ENCODE measurements at places on chromosomes 6 and 20. TPM values are rescaled to one million over a fixed set of nuclear protein-coding genes. Genes with fewer than 3 reads are reported as not detected.
A peak's percentile ranks its signal among the peaks of the same experiment; 100 is the strongest.

C6orf52 gene
- 3.0 TPM for total RNA-seq

LINC00237 gene
- total RNA-seq = not detected

MMP24 gene
- not detected for total RNA-seq

TBXT gene
- total RNA-seq = not detected

PRL gene
- total RNA-seq = 20.3 TPM

LHFPL5 gene
- total RNA-seq = not detected

PKIB gene
- total RNA-seq = 0.19 TPM

SAMD3 gene
- total RNA-seq = 0.43 TPM

CFAP206 gene
- not detected for total RNA-seq

APOBEC2 gene
- total RNA-seq = not detected

TMEM74B gene
- not detected for total RNA-seq

RGS17 gene
- not detected for total RNA-seq

DNA sequence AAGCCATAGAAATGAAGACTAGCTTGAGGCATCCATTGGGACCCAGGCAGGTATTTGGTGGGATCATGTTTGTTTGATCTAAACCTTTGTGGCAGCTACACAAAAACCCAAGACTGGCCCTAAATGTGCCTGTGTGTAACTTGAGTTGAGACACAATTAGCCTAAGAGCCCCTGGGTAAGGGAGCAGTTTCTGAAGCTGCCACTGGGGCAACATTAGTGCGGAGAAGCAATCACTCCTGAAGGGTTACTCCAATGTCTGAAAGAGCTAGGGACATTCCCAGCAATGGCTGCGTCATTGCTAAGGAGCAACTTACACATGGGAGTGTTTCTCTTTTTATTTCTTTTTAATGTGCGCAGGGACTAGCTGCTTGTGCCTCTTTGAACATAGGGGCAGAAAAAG is 67.9 kb upstream of the EEF1E1 start:
- DNase-seq = no peak

GRCh38 chr20:2655331-2656116 is 3.1 kb downstream of the NOP56 start:
- no peak for DNase-seq

GRCh38 chr6:166744223-166745134 is 117.4 kb upstream of the RPS6KA2 start:
- no peak for DNase-seq

DNA sequence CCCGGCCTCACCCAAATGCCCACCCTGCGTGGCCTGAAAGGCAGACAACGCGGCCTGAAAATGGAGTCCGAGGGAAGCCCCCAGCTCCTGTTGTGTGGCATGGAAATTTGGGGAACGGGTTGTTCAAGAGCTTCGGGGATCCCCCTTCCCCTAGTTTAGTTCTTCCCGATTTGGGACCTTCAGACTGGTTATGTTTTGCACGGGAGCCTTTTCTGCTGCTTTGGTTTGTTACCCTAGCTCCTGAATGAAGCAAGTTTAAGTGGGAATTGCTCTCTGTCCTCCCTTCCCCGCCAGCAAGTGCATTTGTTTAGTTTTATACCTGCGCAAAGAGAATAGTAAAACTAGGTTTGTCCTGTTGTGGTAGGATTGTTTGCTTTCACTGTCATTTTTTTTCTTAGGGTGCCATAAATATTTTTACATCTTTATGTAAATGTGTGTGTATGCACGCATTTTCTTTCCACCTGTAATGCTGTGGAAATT is 604 bp downstream of the SH3BGRL2 start:
- no peak for DNase-seq

DNA sequence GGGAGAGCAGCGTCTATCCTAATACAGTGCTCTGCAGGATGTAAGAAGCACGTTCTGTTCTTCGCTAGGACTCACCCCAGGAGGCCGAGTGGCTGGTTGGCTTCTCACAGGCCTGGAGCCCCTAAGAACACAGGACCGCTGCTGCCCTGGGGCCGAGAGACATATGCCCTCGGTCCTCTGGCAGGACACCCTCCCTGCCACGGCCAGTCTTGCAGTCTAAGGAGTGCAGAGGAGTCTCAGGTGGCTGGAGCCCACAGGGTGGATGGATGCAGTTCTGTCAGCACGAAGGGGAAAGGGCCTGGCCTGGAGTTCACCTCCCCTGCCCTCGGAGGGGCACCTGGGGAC is 96.5 kb downstream of the SMOC2 start:
- DNase-seq = no peak

GRCh38 chr20:44884907-44885391 is 556 bp upstream of the YWHAB start:
- DNase-seq = no peak

DNA sequence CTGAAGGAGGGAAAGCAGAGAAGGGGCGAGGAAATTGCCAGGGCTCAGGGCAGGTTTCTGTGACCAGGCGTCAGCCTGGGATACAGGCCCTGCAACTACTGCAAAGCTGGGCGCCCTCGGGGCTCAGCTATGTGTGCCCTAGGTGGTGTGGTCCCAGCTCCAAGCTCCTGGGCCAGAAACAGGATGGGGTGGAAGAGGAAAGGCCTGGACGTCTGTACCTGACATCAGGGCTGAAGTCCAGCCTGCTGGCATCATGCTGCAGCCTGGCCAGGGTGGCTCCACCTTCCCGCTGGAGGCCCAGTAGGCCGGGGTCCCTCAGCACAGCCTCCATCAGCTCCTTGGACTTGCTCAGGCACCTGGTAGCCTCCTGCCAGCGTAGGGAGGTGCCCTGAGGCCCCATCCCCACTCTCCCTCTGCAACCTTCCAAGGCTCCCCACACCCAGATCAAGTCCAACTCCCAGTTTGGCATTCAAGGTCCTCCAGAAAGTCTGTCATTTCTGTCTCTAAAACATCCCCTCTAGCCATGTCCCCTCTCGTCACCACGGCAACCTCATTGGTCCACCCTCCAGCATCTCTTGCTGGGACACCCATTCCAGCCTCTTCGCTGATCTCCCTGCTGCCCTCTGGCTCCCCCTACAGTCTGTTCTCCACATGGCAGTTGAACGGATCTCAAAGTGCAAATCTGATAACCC is 38.2 kb downstream of the KIAA1755 start:
- no peak for DNase-seq

GRCh38 chr6:112626468-112627082 is 279.4 kb downstream of the RFPL4B start:
- no peak for DNase-seq

DNA sequence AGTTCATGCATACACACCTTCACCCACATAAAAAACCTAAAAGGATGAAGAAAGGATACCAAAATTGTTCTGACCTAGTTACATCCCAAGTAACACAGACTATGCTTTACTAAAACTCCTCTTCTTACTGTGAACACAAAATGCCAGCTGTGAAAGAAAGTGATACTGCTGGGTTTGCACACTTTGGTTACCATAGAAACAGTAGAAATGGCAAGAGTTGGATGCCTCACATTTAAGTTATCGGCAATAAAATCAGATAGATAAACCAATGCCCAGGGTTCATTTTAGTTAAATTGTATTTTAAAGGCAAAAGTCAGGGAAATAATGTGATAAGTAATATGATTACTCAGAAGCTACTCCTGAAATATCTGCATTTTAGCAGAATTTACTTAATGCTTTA is 161.9 kb downstream of the CDK19 start:
- no peak for DNase-seq

GRCh38 chr6:167975458-167975857 is 22.0 kb upstream of the KIF25 start:
- no peak for DNase-seq

- no peak for DNase-seq
Observed at GRCh38 chr20:24786646-24787045, 162.4 kb upstream of the CST7 start.

- DNase-seq = no peak
Observed at GRCh38 chr6:74534465-74535211, 671.2 kb downstream of the COL12A1 start.

DNA sequence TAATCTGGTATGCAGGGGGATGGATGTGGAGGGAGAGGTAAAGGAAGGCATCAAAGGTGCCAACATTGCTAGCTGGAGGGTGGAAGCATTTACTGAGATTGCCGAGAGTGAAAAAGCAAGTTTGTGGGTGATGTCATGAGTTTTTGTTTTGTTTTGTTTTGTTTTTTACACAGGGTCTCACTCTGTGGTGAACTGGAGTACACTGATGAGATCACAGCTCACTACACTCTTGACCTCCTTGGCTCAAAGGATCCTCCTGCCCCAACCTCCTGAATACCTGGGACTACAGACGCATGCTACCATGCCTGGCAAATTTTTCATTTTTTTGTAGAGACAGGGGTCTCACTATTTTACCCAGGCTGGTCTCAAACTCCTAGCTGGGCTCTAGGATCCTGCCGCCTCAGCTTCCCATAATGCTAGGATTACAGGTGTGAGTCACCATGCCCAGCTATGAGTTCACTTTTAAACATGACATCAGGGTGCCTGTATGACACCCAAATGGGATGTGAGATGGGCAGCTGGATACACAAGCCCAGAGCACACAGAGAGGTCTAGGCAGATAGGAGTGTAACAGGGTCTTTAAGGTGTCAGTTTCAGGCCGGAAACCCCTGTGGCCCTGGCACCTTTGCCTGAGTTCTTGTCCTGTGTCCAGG is 35.1 kb upstream of the HMGA1 start:
- DNase-seq = no peak

DNA sequence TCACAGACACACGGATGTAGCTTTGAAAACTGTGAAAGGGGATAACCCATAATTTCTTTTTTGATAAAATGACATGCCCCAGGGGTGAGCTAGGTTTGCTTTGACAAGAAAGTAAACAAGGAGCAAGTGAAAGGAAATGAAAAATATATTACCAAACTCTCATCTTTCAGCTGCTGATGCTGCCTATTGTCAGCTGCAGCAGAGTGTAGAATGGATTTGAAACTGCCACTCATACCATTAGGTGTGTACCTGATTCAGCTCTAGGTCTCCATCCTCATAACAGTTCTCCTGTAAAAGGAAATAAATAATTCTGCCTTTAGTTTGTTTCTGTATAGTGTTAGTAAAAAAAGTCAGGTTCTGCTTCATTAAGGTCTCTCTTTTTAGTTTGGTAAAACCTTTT is 415.1 kb upstream of the MARCKS start:
- no peak for DNase-seq

GRCh38 chr6:132592855-132593254 is 3.3 kb upstream of the TAAR5 start:
- DNase-seq = no peak

- no peak for DNase-seq
Observed at GRCh38 chr6:142518126-142518525, 216.3 kb downstream of the ADGRG6 start.

DNA sequence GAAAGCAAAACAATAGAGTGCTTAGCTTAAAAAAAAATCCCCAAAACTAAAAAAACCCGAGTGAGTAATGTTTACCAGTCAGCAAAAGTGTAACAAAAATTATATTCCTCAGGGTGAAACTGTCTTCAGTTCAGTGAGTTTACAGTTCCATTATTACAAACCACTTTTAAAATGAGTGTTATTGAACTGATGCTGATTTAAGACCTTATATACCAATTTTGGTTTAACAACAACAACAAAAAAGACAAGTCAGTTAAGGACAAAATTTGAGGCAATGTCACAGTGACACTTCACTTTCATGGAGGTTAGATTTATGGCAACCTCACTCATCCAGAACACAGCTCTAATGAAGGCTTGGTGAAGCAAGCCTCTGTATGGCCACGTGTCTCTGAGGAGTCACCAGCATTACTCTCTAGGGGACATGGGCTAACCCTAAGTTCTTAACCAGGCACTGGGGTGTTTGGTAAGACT is 630.8 kb downstream of the PHF3 start:
- peak; percentile 79 for DNase-seq

- DNase-seq = no peak
Observed at GRCh38 chr6:51302431-51302830, 483.8 kb downstream of the TFAP2B start.

DNA sequence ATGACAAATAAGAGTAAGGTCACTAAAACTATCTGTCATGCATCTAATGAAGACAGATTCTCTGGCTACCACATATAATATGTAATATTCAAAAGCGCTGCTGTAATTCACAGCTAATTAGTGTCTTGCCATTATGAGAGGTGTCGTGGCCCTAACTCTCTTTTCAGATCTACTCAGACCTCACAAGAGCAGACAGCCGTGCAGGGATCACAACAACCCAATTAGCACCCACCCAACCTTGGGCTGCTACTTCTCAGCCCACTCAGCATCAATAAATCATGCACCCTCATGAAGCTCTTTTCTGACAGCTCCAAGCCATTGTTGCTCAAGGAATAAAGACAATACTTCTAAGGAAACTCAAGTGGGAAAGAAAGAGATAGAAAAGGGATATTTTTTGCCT is 61.5 kb downstream of the FRK start:
- DNase-seq = no peak

- DNase-seq = no peak
Observed at GRCh38 chr6:90149280-90149679, 147.4 kb downstream of the BACH2 start.

DNA sequence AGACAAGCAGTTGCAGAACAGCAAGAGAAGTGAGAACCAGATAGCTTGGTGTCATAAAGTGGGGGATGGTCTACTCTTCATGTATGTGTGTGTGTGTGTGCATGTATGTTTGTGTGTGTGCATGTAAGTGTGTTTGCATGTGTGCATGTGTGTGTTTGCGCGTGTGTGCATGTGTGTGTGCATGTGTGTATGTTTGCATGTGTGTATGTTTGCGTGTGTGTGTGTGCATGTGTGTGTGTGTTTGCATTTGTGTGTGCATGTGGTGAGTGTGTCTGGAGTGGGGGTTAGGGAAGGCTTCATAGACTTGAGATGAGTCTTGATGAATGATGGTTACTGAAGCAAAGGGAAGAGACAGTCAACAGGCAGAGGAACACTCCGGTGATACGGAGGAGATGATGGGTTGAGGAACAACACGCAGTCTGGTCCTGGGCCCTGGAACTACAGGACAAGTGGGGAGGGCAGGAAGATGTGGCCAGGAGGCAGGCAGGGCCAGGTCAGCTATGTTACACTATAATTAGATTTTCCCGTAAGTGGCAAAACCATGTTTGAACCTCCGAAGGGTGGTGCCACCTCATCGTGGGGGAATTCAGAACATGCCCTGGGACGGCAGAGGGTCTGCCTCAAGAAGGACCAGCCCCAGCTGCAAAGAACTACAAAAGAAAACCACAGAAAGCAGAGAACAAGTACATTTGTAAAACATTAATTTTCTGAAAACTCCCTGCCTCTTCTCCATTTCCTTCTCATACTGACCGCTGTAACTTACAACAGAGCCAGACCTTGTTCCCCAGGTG is 38.7 kb upstream of the PDE10A start:
- DNase-seq = no peak

DNA sequence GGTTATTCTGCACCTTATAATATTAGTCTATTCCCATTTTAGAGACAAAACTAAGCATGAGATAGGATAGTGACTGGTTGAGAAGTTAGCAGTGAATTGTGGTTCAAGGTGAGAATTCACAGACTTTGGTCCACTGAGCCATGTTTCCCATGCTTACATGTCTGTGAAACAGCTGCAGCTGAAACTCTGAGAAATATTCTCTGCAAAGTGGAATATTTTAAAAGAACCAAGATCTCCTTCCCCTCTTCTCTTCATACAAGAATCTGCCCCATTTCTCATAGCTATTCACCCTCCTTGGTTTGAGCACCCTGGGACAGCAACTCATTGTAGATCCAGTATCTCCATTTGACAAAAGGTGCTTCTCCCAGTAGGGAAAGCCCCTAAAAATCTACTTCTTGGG is 70.2 kb upstream of the TMEM170B start:
- DNase-seq = peak; percentile 88
